ENCODE measurements at places on chromosomes 7 and 10.

- DNase-seq = no peak
Measured at GRCh38 chr7:19557726-19558465, 150.9 kb downstream of the POLR1F start.

- no peak for DNase-seq
Measured at GRCh38 chr7:128166603-128167041, 74.5 kb upstream of the LEP start.

- no peak for DNase-seq
Measured at GRCh38 chr10:127872011-127872761, 20.6 kb downstream of the CLRN3 start.

- DNase-seq = no peak
Measured at GRCh38 chr10:110150046-110150445, 57.4 kb upstream of the MXI1 start.

GRCh38 chr10:130763071-130763470, 548.5 kb downstream of the TCERG1L start:
- DNase-seq = no peak

DNA sequence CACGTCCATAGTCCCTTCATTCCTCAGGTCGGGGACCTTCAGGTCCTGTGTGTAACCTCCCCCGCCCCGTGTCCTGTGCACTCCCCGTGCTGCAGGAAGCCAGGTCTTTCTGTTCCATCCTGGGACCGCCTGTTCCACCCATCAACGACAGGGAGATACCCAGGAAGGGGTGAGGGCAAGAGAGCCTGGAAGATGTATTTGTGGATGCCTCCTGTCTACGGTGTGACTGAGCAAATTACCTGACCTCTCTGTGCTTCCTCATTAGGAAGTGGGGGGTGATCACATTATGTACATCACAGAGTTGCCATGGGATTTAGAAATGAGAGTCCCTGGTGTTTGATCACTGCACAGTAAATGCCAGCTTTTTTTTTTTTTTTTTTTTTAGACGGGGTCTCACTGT, 46.3 kb downstream of the GRID2IP start:
- DNase-seq = no peak

DNA sequence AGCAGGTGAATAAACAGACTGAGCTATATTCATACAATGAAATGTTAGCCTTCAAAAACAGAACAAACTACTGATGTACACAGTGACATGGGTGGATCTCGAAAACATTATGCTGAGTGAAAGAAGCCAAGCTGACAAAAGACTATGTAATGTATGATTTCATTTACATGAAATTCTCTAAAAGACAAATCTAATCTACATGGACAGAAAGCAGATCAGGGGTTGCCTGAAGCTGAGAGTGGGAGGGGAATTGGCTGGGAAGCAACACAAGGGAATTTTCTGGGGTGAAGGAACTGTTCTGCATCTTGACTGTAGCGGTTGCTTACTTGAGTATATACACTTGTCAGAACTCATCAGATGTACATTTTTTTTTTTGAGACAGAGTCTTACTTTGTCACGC, 121.7 kb upstream of the SVIL start:
- no peak for DNase-seq

DNA sequence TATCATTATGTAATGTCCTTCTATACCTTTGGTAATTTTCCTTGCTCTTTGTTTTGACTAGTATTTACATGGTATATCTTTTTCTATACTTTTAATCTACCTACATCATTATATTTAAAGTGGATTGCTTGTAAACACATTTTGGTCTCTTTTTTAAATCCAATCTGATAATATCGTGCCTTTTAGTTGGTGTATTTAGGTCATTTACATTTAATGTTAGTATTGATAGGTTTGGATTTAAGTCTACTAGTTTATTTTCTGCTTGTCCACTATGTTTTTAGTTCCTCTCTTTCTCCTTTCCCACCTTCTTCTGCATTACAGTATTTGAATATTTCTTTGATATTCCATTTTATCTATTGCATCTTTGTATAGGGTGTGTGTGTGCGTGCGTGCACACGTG, 95.4 kb downstream of the HIBADH start:
- DNase-seq = no peak

GRCh38 chr7:52209614-52210013, 825.8 kb upstream of the POM121L12 start:
- DNase-seq = no peak

DNA sequence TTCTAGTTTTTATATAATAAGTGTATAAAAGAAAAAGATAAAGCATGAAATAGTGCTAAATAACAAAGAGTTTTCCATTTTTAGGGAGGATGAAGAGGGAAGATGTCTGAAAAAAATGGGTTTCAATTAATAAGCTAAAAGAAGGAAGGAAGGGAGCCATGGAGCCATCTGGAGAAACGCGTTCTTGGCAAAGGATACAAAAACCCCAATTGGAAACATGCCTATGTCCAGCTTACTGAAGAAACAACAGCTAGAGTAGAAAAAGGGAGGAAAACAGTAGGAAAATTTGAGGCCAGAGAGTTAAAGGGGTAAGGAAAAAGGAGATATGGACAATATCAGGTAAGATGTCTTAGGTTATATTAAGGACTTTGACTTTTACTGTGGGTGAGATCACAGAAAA, 416.2 kb upstream of the GHITM start:
- DNase-seq = no peak

DNA sequence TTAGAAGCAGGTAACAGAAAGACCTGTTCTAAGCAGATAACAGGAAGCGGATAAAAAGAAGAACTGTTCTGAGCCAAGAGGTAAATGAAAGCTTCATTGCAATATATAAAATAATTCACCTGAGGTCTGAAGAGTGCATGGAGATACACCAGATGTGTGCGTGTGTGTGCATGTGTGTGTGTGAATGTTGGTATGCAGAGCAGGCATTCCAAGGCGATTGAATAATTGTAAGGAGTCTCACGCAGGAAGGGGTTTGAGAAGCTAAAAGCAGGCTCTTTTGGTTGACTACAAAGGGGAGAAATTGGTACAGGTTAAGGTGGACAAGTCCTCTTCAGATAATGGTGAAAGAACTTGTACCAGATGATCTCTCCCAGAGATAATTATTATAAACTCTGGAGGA, 450.6 kb downstream of the DNAJB9 start:
- no peak for DNase-seq

DNA sequence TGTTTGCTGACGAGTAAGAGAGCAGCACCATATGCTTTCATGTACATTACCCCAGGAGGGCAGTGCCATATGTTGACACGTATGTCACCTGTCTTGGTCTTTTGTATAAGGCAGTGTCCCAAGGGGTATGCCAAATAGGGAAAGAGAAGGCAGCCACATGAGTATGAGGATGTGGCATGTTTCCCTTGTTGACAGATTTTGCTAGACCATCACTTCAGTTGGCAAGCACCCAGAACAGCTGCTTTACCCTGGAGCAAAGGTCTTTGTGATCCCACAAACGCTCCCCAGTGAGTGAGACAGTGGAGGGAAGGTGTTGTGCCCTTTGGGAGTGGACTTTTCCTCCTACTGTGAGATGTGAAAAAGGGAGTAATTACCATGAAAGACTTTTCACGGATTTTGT, 350.1 kb downstream of the ETV1 start:
- no peak for DNase-seq

DNA sequence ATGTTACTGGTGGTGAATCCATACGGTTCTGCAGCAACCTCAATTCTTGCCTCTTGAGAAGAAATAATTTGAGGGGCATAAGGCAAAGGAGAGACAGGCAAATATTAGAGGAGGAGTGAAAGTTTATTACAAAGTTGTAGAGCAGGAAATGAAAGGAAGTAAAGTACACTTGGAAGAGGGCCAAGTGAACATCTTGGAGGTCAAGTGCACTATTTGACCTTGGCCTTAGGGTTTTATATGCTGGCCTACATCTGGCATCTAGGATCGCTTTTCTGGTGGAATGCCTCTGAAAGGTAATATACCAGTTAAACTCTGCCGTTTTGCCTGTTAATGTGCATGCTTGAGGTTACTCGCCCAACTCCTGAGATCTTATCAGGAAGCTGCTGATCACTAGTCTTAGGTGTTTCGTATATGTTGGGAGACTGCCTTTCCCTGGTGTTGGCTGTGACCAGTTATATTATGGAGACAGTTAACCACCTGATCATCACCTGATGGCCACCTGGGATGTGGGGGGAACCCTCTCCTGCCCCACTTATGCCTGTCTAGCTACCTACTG, 66.1 kb upstream of the CYP2C18 start:
- no peak for DNase-seq

GRCh38 chr10:94108200-94108599, 114.5 kb downstream of the PLCE1 start:
- no peak for DNase-seq

DNA sequence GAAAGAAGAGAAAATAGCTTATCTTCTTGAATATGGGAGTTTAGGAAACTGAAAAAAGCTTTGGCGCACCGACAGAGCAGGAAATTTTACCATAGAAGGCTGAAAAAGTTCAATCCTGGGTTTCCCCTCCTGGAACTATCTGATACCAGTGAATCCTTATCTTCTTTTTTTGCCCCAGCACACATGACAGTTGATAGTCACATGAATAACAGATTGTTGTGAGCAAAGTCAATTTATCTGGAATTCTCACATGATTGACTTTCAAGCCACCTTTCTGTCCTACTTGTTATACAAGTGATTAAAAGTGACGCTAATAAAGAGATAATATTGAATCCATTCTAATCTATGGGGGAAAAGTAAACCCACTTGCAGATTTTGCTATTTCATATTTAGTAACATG, 365.8 kb upstream of the NPVF start:
- DNase-seq = no peak

DNA sequence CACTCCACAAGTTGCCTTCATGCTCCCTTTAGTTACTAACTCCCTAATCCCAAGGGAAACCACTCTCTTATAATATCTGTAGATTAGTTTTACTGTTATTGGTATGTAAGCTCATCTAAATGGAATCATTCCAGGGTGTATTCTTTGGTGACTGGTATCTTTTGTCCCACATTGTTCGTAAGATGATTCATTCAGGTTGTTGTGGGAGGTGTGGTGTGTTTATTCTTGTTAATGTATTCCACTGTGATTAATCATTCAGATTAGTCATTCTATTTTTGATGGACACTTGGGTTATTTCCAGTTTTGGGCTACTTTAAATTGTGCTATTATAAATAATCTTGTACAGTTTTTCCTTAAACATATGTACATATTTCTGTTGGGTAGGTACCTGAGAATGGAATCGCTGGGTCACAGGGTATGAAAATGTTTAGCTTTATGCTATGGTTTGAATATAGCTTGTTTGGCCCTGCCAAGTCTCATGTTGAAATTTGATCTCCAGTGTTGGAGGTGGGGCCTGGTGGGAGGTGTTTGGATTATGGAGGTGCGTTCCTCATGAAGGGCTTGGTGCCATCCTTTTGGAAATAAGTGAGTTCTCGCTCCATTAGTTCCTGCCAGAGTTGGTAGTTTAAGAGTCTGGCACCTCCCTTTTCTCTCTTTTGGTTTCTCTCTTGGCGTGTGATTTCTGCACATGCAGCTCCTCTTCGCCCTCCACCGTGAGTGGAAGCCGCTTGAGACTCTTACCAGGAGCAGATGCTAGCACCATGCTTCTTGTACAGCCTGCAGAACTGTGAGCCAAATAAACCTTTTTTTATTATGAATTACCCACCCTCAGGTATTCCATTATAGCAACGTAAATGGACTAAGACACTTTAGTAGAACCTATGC, 13.8 kb downstream of the BTRC start:
- no peak for DNase-seq

DNA sequence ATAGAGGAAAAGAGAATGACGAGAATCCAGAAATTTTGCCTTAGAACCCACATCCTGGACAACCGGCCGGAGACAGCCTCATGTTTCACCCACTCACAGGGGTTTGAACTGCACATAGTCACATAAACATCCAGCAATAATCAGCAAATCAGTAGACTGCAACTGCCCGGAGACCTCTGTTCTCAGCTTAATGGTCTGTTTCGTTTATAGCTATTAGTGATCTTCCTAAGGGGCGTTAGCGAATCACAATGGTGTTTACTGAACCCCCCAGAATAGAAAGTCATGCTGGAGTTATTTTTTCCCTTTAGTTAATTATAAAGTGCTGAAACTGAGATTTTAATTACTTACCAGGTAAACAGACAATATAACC, 98.4 kb downstream of the SFMBT2 start:
- no peak for DNase-seq

DNA sequence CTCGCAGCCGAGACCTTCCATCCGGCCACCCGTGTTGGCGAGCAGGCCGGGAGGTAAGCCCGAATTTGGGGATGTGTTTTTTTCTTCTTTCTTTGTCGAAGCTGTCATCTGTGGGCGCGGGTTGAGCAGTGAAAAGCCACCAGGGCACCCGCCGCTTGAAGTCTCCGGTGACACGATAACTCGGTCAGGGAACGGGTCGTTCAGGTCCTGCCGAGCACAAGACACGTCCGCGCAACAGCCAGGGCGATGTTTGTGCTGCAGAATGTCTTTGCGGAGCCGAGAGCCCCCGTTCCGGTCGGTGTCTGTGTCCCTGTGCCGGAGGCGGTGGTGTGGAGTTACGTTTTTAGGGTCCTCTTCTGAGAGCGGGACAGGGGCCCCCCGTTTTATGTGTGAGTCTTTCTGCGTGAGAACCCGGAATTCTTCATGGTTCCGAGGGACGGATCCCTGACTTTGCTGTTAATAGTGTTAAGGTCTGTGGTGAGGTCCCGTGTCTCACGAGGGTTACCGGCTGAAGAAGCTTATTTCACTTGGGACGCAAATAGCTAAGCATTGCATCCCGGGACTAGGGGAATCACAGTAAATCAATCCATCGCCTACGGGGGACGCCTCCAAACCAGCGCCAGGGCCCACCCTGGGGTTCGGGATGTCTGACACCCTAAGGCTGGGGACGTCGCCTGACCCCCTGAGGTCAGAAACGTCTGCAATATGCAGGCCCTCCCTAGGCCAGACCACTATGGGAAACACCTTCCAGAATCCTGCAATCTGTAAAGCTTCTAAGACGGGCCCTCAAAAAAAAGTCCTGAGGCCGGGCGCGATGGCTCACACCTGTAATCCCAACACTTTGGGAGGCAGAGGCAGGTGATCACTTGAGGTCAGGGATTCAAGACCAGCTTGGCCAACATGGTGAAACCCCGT, 99.5 kb downstream of the ELFN1 start:
- no peak for DNase-seq

DNA sequence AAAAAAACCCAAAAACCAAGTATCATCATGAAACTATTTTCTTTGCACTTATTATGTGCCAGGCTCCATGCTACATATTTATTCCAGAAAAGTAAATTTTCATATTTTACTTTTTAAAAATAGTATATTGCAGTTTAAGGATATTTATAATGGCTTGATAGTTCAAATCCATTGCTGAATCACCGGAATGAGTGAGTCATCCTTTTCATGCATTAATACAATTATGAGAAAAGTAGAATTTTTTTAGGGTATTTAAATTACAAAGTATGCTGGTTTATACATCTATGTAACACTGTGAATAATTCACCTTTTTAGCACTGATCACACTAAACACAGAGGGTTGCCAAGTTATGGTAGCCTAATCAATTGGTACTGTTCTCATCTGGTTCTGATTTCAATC, 54.3 kb downstream of the SLC16A9 start:
- no peak for DNase-seq

DNA sequence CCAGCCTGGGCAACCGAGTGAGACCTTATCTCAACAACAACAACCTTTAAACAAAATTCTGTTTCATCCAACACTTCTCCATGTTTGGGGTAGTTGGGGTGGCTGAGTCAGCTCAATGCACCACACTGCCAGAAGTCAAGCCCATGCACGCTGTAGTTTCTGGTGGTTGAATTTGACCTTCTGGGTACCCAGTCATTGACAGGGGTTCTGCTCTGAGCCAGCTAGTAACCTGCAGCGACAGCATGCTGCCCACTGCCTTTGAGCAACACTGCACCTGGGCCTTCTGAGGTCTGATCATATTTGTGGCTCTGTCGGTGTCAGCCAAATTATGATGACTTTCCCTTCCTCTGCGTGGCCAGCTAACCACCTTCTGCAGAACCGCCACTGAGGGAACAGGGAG, 84.6 kb upstream of the ZNF438 start:
- DNase-seq = no peak

Data from esophagus squamous epithelium (tissue), 5 donors.